Activated naive CD8-positive, alpha-beta T cell treated with anti-CD3 and anti-CD28 coated beads, Interleukin-2, amount 50 U/mL, for 24 hours (primary cell): ENCODE measurements at places on chromosomes 6 and 20.

DNA sequence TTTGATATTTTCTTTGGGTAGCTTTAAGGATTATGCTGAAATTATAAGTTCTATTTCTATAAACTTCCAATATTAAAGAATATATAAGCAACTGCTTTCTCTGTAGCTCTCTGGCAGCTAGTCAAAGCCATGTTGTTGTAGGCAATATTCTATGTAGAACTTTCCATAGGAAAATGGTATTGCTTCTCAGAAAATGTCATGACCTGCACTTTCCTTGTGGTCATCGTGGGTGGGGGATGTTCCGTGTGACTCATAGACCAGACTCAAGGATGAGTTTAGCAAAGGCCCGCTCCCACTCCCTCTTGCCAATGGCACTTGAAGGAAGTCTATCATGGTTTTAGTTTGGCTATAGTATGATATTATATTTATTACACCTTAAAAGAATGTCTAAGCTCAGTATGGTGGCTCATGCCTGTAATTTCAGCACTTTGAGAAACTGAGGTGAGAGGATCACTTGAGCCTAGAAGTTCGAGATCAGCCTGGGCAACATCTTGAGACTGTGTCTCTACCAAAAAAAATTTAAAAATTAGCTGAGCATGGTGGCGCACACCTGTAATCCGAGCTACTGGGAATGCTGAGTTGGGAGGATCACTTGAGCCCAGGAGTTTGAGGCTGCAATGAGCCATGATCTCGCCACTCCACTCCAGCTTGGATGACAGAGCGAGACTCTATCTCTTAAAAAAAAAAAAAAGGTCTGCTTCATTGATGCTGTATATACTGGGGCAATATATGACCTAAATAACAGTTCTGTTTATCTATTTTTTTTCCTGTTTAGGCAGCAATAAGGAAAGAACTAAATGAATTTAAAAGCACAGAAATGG, 36.6 kb upstream of the LTV1 start:
- peak; percentile 89 for DNase-seq

DNA sequence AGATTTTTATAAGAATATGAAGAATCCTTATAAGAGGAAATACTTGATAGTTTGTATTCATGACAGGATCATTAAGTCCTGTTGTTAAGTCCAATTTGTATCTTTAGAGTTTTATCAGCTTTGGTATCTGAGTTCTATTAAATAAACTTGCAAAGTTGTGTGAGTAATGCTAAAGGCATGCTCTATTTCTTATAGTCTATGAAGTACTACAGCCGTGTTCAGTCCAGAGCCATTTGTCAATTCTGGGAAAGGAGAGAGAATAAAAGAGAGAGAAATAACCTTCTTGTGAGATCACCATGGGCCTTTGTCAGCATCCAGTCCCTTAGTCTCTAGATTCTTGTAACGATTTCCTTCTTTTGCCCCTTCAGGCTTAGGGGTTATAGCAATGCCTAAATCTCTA, 181.2 kb upstream of the POU3F2 start:
- no peak for DNase-seq

DNA sequence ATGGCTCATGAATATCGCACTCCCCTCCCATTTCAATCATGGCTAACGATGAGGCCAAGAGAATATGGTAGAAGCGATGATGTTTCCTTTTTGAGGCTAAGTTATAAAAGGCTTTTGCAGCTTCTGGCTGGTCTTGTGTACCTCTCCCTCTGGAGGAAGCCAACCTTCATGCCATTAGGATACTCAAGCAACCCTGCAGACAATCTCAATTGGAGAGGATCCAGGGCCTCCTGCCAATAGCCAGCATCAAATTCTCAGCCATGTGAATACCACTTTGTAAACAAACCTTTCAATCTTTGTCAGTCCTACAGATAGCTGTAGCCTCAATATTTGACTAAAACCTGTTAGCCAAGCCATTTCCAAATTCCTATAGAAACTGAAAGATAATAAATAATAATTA, 738.4 kb downstream of the KIF16B start:
- DNase-seq, result no peak

DNA sequence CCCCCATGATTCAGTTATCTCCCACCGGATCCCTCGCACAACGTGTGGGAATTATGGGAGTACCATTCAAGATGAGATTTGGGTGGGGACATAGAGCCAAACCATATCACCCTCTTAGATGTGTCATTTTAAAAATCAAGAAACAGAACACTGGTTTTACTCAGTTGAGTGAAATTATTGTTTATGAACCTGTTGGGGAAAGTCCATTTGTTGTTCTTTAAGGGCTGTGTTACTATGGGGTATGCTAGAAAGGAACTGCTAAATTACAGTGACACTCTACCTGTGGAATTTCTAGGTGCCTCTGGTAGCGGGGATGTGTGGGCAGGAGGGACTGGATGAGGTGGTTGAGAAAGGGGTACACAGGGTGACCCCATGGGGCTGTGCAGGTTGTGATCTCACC, 28.9 kb downstream of the STX11 start:
- DNase-seq, result no peak

- DNase-seq, result no peak
Measured at GRCh38 chr20:40536808-40537207, 152.2 kb downstream of the MAFB start.

- no peak for DNase-seq
Measured at GRCh38 chr6:73942592-73943186, 246.7 kb downstream of the CD109 start.

DNA sequence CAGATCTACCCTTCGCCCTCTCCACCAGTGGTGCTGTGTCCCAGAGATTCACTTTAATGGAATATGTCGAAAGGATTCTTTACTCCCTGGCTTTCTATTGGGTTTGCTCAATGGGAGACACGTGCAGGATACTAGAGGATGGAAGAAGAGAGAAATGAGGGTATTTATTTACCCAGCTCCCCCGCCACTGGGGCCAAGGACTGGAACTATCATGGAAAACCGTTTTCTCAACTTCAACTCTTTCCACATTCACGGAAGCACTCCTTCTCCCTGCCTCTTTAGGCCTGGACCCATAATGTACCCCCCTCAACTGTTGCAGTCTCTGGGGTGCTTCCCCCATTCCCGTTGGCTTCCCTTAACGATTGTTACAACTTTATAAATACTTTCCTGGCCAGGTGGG, 26.6 kb upstream of the RALY start:
- DNase-seq, result no peak

- DNase-seq, result peak; percentile 58
Measured at GRCh38 chr6:133817460-133818047, 71.4 kb upstream of the TCF21 start.

DNA sequence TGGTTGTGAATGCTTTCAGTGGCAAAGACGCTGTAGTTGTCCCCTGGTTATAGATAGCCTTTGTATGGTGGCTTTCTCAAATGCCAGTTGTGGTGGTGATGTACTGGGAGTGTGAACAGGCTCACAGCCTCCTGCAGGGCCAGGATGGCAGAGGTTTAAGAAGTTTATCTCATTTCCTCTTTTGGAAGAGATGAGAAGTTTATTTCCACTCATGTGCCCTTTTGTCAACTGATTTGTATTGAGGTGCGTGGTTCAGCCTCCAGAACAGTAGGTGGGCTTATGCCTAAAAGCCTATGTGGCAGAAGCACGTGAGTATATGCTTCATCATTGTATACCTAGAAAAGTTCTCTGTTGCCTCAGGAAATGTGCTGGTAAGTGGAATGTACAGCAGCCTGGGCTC, 13.7 kb upstream of the ZFP57 start:
- no peak for DNase-seq

DNA sequence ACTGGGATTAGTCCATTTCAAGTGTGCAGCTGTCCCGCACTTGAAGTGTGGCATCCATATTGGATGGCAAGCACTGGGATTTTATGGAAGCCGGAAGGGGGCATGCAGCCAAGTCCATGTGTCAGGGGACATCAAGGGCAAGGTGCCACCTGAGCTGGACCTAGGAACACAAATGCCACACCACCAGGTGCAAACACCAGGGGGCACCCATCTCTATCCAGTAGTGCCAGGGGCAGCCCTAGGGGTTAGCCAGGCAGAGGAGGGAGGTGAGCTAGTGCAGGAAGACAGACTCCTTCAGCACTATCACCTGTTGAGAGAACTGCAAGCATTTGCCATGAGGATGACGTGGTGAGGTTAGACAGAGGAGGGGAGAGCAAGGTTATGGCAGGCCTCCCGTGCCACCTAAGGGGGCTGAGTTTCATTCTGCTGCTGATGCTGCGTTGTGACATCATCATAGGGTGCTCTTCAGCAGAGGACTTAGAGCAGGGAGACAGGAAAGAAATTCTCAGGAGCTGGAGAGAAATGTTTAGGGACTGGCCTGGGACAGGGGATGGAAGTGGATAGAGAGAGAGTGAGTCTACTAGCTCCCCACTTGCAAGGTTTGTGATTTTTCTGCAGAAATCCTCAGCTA, 192.6 kb upstream of the SLC24A3 start:
- DNase-seq, result no peak

DNA sequence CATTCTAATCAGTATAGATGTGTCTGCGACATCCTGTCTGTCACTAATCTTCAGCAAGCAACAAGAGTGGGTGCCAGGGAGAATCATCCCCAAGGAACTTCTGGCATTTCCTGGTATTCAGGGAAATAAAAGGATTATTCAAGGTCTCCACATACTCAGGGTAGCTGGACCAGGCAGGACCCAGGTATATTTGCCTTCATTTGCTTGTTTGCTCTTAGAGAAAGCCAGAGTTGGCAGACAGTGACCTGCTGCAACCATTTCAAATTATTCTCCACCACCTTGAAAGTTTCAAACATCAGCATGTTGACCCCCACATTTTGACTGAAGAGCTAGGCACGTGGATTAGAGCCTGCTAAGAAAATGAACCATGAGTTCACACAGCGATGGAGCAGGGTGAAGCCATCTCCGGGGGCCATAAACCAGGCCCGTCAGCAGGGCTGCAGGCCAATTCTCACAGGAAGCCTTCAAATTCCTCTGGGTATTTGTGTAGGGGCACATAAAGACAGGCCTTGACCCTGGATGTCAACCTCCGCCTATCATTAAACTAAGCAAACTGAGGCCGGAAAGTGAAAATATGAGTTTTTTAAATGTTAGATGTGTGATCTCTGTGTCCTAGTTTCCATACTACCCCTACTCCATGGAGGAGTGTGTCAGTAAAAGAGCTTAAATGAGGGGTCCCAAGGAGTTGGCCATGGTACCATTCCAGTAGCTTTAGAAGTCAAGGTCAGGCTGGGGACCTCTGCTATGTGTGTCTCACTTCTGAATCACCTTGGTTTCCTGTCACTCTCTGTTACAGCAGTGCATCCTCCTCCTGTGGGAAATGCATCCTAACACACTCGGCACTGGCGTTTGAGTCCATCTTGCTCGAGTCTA, 32.9 kb downstream of the TRAM2 start:
- DNase-seq, result no peak

- DNase-seq, result no peak
Measured at GRCh38 chr20:58544286-58544685, 29.1 kb upstream of the APCDD1L start.

DNA sequence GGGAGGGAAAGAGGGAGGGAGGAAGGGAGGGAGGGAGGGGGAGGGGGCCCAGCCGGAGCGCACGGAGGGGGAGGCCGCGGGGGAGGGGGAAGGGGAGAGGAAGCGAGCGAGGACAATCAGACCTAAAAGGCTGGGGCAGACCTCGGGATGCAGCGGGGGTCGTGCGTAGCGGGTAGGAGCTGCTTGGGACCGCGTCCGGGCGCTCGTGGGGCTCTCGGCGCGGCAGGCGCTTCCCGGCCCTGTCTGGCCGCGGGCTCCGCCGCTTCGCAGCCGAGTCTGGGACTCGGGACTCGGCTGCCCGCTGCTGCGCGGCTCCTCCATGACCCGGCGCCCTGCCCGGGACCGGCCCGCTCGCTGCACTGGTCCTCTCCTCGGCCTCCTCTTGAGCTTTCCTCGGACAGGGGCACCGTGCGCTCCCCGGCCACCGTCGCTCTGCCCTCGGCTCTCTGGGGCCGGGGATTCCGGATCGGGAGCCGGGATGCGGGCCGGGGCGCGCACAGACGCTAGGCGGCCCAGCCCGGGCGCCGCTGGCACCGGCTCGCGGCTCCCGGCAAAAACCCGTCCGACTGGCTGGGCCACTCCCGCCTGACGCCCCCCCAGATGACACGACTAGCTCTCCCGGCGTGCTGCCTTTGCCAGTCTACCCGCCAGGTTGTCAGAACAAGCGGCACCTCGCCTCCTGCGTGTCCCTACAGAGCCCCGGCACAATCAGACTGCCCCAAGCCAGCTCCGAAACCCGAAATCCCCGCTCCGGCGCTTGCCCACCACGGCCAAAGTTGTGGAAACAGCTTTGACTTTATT, 2.2 kb downstream of the TFAP2A start:
- DNase-seq, result no peak

GRCh38 chr6:21533678-21534077, 59.9 kb upstream of the SOX4 start:
- DNase-seq, result no peak

DNA sequence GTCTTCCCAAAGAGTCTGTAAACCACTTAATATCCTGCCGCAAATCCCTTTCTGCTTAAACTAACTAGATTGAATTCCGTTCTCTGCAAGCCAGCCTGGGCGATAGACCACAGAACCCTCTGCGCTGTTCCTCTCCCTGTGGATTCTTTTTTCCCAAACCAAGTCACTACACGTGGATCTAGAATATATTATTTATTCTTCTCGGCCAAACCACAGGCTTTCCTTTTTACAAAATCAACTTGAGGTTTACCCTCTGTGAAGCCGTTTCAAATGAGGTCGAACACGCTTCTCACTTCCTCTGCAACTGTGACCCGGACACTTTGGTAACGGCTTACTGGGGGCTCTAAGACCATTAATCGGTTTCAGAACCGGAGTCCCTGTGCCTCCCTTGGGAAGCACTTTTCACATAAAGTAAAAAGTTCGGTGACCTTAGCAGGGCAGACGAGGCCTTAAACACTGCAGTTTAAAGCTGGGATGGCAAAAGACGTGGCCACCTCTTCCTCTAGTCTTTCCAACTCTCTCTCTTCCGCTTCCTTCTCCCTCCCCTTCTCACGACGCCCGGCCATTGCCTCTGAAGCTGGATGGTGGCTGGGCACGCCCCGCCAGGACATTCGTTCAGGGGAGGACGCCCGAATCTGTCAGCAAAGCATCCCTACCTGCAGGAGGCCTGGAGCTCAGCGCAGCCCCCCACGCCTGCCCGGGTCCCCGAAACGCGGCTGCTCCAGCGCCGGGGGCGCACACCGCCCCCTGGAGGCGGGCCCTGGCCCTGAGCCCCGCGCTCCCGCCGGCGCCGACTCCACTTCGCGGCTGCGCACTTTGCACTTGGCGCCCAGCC, 55.0 kb upstream of the FOXC1 start:
- peak; percentile 67 for DNase-seq

DNA sequence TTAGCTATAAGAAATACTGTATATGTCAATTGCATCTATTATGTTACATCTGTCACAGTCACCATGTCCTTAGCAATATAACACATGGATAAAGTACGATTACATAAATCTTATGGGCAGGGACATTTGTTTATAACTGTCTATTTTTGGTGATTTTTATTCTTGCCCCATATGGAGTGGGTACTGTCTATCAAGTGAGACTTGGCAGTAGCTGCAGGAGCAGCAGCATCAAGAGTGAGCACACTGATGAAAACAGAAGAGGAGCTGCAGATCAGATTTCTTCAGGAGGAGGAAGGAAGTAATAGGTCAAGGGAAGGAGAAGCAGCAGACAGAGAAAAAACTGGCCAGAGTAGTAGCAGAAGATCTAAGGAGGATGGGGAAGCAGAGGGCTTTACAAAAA, 516.7 kb downstream of the C6orf118 start:
- no peak for DNase-seq
